ENCODE measurements at places on chromosomes 13 and 19.
A peak's percentile ranks its signal among the peaks of the same experiment; 100 is the strongest.

DNA sequence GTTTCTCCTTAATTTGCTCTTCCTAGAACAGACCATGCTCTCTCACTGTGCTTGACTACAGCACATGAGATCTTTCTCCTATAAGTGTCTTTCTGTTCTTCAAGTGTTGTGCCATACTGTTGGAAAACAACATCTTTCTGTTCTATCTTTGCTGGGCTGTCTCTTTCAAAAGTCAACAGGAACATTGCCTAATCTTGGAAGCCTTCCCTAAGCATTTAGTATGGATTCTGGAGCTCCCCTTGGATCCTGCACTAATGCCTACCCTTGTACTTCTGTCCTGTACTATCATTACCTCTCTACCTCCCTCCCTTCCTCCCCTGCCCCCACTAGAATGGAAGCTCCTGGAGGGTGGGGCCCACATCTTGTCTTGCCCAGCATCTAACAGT lies 26.8 kb downstream of the STARD13 start:
- no peak for DNase-seq

- DNase-seq = no peak
These were observed 12.0 kb upstream of the ZNF274 start for GRCh38 chr19:58170860-58171259.

DNA sequence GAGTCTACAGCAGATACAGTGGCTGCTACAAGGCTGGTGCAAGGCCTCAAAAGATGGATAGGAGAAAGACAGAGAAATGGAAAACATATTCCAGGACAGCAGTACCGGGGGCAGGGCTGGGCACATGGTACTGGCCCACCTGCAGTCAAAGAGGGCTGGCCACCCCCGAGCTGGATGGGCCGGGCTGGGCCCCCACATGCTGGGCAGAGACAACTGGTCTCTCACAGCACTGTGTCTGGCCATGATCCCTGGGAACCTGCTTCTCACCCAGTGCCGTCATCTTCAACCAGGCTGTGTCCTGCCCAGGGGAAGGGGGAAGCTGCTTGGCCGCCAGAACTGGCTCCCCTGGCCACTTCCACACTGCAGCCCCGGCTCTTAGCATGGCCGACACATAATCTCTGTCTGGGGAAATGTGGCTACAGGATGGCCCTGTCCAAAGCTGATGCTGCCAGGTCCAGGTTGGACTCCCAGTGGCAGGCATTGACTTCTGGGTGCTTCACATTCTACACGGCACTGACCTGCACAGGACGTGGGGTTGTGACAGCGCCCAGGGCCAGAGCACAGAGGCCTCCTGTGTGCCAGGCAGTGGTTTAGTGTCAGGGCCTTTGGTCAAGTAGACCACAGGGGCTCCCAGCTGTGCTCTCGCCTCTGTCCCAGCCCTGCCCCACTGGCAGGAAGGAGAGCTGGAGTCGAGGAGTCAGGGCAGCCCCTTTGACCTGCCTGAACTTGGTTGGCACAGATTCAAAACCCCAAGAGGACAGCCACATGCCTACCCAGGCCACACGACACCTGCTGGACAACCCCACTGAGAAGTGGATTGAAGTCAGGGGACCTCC lies 21.7 kb downstream of the PEPD start:
- no peak for DNase-seq

DNA sequence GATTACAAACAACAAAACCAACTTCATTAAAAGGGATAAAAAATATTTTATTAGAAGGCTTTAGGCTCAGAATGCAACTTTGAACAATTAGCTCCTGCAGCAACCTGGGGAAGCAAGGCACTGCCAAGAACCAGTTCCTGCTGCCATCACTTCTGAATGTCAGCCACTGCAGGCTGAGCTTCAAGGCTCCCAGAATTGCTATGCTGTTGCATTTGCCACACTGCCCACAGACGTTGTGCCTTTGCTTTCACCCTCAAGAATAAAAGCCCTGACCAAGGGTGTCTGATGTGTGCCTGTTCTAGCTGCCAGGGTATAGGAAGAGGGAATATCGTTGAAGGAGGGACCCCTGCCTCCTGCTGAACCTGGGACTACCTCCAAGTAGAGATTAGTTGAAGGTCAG lies 238.4 kb downstream of the ITGBL1 start:
- no peak for DNase-seq

- DNase-seq = no peak
These were observed 77.2 kb downstream of the TBC1D4 start for GRCh38 chr13:75404726-75405125.

DNA sequence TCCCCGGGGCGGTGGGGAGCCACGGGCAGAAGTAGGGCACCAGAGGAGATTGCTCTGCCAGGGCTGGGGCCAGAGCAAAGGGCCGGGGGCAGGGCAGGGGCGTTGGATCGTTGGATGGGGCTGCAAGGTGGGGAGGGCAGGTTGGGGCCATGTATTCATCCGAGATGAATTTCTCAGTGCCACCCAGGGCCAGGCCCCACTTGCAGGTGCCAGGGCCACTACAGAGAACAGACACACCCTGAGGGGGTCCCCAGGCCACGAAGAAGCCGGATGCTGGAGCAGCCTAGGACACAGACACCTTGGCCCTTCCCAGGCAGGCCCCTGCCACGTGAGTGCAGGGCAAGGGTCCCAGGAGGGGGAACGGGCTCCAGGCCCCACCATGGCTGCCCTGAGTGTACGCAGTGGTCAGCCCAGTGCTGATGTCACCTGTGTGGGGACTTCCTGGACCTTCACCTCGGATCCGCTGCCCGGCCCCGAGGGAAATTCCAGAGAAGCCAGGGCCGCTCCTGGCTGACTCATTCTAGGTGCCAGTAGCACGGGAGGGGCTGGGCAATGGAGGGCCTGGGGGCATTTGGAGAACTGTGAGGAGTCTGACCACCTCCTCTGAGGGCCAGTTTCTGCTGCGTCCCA lies 9.6 kb upstream of the SBNO2 start:
- DNase-seq = no peak

GRCh38 chr19:1882089-1882785 lies 3.1 kb downstream of the ABHD17A start:
- peak; percentile 80 for DNase-seq

DNA sequence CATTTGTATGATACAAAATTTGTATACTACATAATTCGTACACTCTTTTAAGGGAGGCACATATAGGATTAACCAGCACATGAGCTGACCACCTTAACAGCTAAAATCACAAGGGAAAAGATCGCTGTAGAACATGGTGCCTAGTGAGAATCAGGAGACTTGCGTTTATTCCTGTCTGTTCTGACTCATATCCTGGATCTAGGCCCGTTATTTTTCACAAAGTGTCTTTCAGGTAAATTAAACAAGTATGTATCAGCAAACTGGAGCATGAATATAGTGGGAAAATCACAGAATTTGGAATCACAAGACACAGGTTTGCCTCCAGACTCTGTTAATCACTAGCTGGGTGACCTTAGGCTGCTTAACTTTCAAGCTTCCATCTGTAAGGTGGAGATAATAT lies 47.5 kb upstream of the ESD start:
- DNase-seq = no peak

GRCh38 chr19:2594319-2594718 lies 108.2 kb downstream of the GNG7 start:
- DNase-seq = no peak

DNA sequence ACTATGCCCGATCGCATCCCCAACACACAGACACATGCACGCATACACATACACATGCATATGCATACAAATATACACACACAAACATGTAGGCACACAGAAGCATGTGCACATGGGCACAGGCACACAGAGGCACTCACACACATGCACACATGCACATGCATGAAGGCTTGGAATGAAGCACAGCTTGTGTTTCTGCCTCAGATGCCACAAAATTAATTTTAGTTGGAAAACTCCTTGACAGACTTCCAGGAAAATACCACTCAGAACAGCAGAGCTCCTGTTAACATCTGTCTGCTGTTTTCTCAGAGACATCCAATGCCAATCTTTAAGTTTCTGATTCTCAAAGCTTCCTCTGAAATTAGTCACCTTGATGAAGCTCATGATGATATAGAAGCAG lies 532.7 kb downstream of the RFC3 start:
- no peak for DNase-seq

- no peak for DNase-seq
These were observed 60.6 kb downstream of the LNX2 start for GRCh38 chr13:27559719-27560118.

- no peak for DNase-seq
These were observed 5.5 kb upstream of the MAMSTR start for GRCh38 chr19:48724796-48725753.

- no peak for DNase-seq
These were observed 472.8 kb downstream of the LIG4 start for GRCh38 chr13:107742544-107742943.

DNA sequence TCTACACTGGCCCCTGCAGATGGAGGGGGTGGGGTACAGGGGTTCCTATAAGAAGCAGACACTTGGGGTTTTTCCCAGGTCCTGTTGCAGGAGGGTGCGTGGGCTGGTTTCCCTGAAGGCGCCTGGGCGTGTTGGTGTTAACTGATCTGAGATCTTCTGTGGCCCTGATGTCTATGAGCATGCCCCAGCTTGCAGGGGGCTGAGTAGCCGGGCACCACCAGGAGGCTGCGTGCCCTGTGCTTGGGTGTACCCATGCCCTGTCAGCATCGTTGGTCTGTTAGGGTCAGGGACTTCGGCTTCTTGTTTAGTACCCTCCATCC lies 45.3 kb downstream of the CAPN12 start:
- DNase-seq = no peak

All from activated naive CD8-positive, alpha-beta T cell treated with anti-CD3 and anti-CD28 coated beads for 36 hours (primary cell).